Activated naive CD8-positive, alpha-beta T cell treated with anti-CD3 and anti-CD28 coated beads, Interleukin-2, amount 50 U/mL, for 16 hours (primary cell): ENCODE measurements at places on chromosomes 3 and 15.
A peak's percentile ranks its signal among the peaks of the same experiment; 100 is the strongest.

DNA sequence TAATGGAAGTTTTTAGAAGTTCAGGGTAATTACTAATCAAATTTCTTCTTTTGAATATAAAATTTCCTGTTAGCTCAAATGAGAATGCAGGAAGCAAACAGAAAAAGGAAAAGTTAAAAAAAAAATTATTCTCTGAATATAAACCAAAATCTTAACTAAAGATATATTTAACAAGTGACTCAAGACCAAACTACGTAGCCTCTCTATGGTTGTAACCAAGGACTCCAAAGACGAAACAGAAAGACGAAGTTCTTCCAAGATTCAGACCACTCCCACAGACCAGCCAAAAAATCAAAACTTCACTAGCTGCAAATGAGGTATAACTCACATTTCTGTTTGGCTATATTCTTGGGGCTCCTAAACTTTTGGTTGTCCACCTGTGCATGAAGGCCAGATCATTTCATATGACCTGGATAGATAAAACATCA is 846.5 kb upstream of the ALCAM start:
- no peak for DNase-seq

- DNase-seq, result no peak
Measured at GRCh38 chr15:25882466-25882865, 19.3 kb upstream of the ATP10A start.

DNA sequence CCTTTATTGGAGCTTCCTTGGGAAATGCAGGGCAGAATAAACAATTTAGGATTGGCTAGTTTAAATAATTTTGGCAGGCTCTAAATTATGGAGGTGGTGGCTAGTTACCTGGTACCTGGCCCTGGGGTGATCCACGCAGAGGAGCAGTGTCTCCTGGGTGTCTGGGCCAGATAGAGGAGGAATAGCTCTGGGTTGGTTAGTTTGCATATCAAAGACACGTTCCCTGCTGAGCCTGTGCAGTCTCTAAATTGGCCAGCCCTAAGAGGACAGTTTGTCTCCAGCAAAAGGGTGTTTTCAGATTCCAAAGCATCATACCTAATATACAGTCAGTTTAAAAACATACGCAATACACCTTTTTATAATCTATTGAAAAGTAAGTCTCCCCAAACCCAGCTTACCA is 333.3 kb upstream of the TPM1 start:
- DNase-seq, result no peak

GRCh38 chr3:100364421-100364820 is 29.9 kb downstream of the NIT2 start:
- no peak for DNase-seq

- no peak for DNase-seq
Measured at GRCh38 chr3:43489930-43490329, 131.9 kb downstream of the ANO10 start.

GRCh38 chr15:75799190-75799589 is 44.1 kb upstream of the UBE2Q2 start:
- DNase-seq, result no peak

DNA sequence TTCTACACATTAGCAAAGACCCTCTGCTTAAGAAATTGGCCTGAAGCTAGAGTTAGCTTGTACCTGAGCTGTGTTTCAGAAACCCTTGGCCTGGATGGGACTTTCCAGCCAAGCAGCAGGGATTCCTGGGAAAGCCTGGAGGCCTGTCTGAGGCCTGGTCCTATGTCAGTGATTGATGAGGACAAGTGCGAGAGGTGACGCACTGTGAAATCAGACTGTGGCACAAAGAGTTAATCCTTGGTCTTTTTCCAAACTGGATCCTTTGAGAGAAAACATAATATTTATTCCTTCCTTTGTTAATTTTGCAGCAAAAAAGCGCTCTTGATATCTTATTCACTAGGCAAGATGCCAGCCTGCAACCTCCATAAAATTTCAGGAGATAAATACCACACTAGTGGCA is 225.0 kb upstream of the ATP11B start:
- no peak for DNase-seq

DNA sequence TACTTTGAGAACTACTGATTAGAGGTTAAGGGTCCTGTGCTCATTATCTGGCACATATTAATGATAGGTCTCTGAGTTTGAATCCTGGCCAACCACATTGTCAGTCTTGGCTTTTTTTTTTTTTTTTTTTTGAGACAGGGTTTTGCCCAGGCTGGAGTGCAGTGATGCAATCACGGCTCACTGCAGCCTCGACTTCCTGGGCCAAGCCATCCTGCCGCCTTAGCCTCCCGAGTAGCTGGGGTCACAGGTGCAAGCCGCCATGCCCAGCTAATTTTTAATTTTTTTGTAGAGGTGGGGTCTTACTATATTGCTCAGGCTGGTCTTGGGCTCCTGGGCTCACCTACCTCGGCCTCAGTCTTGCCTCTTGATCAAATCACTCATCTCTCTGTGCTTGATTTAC is 547 bp upstream of the PCCB start:
- DNase-seq, result no peak

GRCh38 chr15:55897560-55898336 is 95.7 kb downstream of the NEDD4 start:
- no peak for DNase-seq

DNA sequence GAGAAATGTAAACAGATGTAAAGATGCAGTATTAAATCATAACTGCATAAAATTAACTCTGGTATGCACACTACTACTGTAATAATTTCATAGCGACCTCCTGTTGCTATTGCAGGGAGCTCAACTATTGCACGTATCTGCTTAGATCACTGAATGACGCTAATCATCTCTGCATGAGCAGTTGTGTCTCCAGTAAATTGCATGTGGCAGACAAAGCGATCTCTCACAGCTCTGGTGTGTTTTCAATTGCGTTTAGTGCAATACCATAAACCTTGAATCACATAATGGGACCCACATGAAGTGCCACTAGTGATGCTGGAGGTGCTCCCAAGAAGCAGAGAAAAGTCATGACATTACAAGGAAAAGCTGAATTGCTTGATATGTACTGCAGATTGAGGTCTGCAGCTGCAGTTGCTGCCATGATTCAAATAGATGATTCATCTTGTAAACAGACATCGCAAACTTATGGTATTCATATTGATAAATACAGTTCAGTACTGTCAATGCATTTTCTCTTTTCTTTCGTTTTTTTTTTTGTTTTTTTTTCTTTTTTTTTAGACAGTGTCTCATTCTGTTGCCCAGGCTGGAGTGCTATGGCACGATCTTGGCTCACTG is 30.2 kb upstream of the LCTL start:
- DNase-seq, result no peak

DNA sequence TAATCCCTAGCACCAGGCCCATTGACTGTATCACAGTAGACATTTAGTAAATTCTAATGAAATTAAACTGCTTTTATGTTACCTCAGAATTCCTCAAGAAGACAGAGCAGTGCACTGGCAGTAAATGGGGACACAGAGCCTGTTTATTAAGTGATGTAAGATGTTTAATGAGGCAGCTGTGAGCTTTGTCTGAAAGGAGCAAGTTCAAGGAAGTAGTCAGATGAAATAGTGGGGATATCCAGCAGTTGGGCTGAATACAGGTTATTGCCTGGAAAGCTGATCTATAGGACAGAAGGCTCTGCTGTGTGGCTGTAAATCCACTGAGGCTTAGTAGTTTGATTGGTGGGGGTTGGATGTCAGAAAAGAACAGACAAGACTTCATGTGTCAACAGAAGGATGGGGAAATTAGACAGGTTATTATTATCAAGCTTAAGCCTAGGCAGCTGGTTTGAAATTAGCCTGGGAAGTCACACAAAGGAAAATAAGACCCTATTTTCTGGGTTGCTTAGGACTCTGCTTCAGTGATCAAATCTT is 62.2 kb downstream of the PFN2 start:
- DNase-seq, result no peak

DNA sequence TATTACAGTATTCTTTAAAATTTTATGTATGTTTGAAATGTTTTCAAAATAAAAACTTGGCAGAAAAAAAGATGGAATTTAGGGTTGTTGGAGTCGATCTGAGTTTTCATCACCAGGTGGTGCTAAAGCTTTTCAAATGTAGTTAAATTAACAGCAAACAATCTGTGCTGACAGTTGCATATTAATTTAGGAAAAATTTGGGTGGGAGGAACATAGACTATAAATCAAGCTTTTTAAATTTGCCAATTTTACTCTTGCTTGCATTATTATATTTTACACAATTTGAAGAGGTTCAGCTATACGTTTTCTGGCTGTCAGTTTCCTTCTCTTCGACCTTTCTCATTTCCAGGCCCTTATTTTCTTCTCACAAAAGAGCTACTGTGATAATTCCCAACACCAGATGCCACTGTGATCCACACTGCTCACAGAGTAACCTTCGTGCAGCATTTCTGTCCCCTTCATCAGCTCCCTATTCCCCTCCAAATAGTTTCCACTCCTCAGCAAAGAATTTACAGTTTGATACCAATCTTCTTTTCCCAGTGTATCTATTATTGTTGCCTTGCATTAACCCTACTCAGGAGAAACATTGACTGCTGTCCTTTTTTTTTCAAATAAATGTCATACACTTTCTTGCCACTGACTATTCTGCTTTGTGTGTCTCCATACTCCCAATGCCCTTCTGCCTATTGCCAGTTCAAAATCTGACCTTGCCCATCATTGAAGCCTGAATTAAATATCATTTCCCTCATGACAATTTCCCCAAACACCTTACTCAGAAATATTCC is 53.4 kb upstream of the EIF5A2 start:
- no peak for DNase-seq

DNA sequence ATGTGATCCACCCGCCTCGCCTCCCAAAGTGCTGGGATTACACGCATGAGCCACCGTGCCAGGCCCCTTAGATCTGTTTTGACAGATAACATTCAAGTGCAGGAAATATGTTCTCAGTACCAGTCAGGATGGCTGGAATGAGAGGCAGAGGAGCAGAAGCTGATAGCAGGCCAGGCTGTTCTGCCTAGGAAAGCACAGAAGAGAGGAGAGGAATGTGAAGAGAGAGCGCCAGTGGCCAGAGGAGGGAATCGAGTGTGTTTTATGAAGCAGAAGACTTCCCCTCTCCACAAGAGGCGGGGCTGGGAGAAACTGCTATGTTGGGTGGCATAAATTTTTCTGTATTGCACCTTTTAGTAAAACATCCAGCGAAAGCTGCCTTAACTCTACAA is 32.0 kb upstream of the RYK start:
- DNase-seq, result no peak

GRCh38 chr3:98536456-98537017 is 4.8 kb downstream of the GPR15 start:
- no peak for DNase-seq

DNA sequence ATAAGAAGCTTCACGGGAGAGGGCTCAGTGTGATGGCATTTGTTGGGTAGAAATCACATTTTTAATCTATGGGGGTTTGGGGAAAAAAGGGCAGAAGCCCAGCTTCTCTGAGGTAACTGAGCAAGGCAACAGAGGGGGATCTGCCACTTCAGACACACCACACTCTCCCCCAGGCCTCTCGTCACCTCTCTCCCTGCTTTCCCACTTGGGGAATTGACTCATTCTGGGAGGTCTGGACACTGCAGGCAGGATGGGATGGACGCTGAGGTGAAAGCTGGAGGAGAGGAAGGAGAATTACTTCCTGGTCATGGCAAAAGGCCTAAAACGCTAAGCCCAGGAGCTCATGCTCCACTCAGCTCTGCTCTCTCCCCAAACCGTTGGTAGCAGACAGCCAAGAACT is 33.2 kb downstream of the MYO5C start:
- no peak for DNase-seq

DNA sequence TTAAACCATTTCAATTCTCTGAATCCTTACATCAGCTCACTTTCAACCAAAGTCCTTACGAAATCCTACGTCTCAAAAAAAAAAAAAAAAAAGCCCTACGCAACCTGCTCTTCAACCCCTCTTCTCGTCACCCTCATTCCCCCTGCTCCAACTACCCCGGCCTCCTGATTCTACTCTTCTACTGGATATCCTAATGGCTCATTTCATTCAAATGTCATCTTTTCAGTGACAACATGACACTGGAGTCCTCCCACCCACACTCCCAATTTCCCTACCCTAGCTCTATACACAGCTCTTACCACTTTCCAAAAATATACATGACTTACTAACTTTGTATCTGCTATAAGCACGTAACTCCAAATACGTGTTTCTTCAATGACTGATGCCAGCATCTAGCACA is 11.5 kb downstream of the UBP1 start:
- DNase-seq, result no peak

DNA sequence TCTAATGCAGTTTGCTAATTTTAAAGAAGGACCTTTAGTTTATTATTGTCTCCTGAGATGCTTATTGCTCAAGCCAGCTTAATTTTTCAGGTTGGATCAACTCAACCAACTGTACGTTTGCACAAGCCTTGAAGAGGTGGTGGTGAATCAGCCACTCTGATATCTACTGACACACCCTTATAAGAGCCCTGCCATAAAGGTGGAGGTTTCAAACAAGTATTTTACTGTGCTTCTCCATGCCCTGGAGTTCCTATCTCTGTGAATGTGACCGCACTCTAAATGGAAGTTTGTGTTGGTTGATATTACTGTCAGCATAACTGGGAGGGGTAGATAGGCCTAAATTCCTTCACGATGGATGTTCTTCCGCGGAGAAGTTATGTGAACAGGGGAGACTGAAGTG is 297.3 kb upstream of the UBE2E1 start:
- no peak for DNase-seq

GRCh38 chr3:49839193-49839809 is 17.1 kb downstream of the TRAIP start:
- DNase-seq, result peak; percentile 52

DNA sequence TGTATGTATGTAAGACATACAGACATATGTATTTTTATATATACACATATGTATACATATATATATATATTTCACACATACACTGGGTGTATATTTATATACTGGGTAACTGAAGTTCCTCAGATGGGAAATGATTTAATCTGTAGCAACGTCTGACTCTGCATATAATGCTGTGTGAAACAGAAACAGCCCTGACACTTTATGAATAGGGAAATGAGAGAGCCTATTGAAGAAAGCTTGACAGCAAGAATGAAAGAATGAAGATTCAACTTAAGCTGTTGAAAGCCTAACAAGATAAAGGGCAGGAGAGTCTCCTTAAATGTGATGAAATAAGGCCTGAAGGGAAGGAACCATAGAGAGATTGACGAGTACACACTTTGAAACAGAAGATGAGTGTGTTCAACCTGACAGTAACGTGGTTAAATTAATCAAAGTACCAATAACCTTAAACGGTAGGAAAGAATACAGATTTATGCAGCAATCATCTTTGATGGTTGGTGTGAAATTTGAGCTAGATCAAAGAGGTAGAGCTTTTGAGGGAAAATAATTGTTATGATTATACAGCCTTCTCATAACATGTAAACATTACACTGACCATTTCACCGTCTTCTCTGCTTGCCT is 169.9 kb downstream of the MECOM start:
- DNase-seq, result no peak

DNA sequence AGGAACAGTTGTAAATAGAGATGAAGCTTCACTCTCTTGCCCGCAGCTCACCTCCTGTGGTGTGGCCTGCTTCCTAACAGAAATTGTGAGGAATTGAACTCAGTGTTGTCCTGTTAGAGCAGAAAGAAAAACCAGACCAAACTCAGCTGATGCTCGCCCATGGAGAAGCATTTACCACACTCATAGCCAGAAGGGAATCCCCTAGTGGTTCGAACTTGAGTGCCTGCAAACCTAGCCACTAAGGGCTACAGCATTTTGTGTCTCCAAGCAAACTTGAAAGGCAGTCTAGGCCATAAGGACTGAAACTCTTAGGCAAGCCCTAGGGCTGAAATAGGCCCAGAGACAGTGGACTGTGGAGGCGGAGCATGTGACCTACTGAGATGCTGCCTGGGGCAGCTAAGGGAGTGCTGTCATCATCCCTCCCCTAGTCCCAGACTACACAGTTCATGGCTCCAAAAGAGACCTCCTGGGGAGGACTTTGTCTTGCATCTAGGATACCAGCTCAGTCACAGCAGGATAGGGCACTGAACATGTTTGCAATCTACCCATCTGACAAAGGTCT is 44.5 kb upstream of the MCTP2 start:
- no peak for DNase-seq
